ENCODE measurements at places on chromosomes 7 and 10. TPM values are rescaled to one million over a fixed set of nuclear protein-coding genes. Genes with fewer than 3 reads are reported as not detected.

DNA sequence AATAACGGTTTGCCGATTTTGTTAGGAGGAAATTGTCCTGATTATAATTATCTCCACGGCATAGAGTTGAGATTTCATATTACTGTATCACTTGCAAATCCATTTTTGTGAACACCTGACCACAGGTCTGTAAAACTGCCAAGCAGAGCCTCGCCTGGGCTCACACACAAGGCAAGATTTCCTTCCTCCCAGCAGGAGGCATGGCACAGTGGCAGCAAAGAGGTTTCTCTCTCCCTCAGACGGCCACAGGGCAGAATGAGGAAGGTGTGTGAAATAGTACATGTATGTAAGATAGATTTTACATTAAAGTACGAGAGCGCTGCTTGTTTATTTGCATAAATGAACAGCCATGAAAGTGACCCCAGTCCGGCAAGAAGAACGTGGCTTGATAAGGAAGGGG, 130.1 kb downstream of the CELF2 start:
- peak overlapping the region; percentile 93 for H3K27ac ChIP-seq
- no peaks in the 10 kb centered on the region for H3K36me3 ChIP-seq
- H3K4me1 ChIP-seq = peaks cover 100% of the 10 kb centered on the region
- DNase-seq = no peak
- H3K4me3 ChIP-seq = peak overlapping the region; percentile 4

- no peak overlapping the region for H3K4me3 ChIP-seq
- H3K27me3 ChIP-seq = no peaks in the 10 kb centered on the region
- H3K36me3 ChIP-seq = no peaks in the 10 kb centered on the region
- H3K4me1 ChIP-seq = peaks cover 14% of the 10 kb centered on the region
Measured at GRCh38 chr10:124799211-124799610, 2.4 kb upstream of the ABRAXAS2 start.

GRCh38 chr10:120950051-120950561, 98.9 kb downstream of the WDR11 start:
- H3K27ac ChIP-seq = no peak overlapping the region
- H3K4me1 ChIP-seq = peaks cover 13% of the 10 kb centered on the region
- no peak overlapping the region for H3K4me3 ChIP-seq
- DNase-seq = no peak
- peaks cover 17% of the 10 kb centered on the region for H3K27me3 ChIP-seq
- H3K36me3 ChIP-seq = no peaks in the 10 kb centered on the region

CYP2E1 gene
- polyA plus RNA-seq = 0.30 TPM

DNA sequence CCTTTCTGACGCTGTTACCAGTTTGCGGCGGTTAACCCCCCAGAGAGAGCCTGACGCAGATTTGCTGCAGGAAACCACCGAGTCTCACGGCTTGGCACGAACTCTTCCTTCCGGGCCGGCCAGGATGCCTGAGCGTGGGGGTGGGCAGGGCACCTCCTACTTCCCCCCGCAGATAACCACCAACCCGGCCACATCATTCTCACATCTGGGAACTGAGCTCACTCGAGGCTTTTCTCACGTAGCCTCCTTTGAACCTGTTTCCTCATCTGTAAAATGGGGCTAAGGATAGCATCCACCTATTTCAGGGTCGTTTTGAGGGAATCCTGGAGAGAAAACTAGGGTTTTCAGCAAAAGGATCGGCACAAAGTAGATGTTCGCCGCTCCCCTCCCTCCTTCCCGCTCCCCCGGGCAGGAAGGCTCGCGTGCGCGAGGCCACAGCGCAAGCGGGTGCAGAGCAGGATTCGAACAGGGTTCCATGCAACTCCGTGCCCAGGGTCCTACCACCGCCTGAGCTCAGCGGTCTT, 23.6 kb downstream of the DDIT4 start:
- H3K4me3 ChIP-seq = peak overlapping the region; percentile 71
- H3K27ac ChIP-seq = peak overlapping the region; percentile 95
- H3K27me3 ChIP-seq = no peaks in the 10 kb centered on the region

GRCh38 chr10:16975188-16975587, 154.4 kb downstream of the CUBN start:
- no peak for DNase-seq
- H3K4me3 ChIP-seq = no peak overlapping the region
- no peaks in the 10 kb centered on the region for H3K4me1 ChIP-seq
- no peaks in the 10 kb centered on the region for H3K36me3 ChIP-seq

Measured in CD4-positive, alpha-beta memory T cell (primary cell).